GM13977 (cell line): ENCODE measurements at places on chromosomes 7 and 10.

DNA sequence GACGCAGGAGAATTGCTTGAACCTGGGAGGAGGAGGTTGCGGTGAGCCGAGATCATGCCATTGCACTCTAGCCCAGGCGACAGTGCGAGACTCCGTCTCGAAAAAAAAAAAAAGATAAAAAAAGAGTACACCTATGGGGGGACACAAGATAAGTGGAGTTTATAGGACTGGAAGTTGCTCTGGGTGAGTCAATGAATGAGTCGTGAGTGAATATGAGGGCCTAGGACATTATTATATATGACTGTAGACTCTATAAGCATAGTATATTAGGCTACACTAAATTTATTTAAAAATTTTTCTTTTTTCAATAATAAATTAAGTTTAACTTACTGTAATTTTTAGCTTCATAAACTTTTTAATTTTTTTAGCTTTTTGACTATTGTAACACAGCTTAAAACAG, 19.4 kb upstream of the SGCE start:
- DNase-seq: no peak

- no peak for DNase-seq
These were observed 3.9 kb downstream of the RASGEF1A start for GRCh38 chr10:43262902-43263466.

- no peak for DNase-seq
These were observed 47.7 kb downstream of the NOC3L start for GRCh38 chr10:94315024-94315451.

- no peak for DNase-seq
These were observed 15.5 kb downstream of the CREB3L2 start for GRCh38 chr7:137986252-137987017.

DNA sequence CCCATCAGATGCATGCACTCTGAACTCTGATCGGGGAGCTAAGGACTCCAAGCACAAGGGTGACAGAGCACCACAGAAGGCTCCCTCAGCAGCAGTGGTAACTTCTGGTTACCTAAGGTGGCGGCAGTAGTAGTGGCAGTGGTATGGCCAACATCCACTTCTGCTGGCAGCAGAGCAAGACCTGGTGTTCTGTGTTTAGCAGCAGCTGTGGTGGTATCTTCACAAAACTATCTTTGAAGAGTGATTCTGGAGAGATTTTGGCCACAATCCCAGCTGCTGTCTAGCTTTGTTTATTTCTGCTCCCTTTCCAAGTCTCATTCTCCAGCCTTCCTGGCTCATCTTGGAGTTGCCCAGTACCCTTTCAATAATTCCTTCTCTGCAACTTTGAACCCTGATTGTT, 102.4 kb upstream of the LRGUK start:
- no peak for DNase-seq

GRCh38 chr7:51121931-51122425, 194.6 kb downstream of the COBL start:
- no peak for DNase-seq

- no peak for DNase-seq
These were observed 94.2 kb downstream of the INSYN2A start for GRCh38 chr10:127102176-127102575.

DNA sequence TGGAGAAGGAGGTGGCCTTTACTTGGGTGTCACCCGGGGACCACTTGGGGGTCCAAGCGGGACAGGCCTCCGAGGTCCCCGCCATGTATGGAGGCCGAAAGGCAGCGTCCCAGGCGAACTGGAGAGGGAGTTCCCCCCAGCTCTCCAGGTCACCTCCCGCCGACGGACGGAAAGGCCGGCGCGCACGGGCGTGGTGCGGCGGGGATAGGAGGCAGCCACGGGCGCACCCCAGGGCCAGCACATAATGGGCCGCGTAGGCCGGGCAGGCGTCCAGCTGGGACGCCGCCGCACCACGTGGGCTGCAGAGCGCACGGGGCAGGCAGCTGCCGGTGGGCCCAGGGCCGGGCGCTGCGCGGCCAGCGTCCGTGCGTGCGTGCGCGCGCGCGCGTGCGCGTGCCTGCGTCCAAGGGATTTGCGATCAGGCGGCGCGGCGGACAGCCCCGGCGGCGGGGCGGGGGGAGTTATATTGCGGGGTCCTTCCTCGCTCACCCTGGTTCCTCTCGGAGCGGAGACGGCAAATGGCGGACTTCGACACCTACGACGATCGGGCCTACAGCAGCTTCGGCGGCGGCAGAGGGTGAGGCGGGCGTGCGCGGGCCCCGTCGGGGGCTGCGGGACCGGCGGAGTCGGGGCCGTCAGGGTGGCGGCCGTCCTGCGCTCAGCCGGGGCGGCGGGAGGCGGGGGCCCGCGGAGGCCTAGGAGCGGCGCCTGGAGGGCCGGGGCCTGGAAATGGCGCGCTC, at the start of gene EIF4H:
Gene EIF4H, plus strand, starts transcription at position 491 of the 740 bp plus-strand sequence. Its CDS starts 28 bp downstream, at position 519.
- DNase-seq: peak; percentile 96

- DNase-seq: peak; percentile 90
These were observed 66.8 kb downstream of the MAD1L1 start for GRCh38 chr7:2165610-2166594.

DNA sequence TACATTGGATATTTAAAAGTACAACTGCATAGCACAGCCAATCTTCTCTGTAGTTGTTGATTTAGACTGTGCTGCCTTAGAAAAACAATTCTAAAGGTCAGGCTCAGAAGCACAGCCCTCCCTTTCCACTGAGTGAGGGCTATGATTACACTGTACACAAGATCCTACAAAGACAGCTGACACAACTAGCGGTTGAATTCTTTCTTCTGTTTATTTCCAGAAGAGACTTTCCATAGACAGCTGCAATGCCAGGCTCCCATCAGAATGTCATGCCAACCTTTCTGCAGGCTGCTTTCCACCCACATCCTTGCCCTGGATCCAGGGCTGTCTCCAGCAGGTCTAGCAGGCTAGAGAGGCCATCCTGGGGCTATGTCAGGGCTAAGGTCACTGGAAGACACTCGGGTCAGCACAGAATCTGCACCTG, 39.3 kb downstream of the FAM13C start:
- DNase-seq: no peak

GRCh38 chr7:16916105-16916639, 34.4 kb upstream of the AGR3 start:
- DNase-seq: no peak

DNA sequence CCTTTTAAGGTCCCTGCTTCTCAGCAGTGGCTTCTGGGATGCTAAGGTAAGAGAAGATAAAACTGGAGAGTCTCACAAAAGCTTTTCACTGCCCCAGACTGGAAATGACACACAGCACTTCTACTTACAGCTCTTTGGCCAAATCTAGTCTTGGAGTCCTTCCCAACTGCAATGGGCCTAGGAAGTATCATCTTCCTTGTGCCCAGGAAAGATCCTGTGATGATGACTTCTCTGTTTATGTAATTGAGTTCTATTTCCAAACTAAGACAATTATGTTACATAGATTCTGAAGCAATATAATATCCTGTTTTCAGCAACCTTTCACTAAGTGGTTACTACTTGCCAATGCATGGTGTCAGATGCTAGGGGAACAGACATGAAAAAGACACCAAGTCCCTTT, 234.1 kb downstream of the PTEN start:
- DNase-seq: no peak
